ENCODE measurements at places on chromosomes 3 and 15.

DNA sequence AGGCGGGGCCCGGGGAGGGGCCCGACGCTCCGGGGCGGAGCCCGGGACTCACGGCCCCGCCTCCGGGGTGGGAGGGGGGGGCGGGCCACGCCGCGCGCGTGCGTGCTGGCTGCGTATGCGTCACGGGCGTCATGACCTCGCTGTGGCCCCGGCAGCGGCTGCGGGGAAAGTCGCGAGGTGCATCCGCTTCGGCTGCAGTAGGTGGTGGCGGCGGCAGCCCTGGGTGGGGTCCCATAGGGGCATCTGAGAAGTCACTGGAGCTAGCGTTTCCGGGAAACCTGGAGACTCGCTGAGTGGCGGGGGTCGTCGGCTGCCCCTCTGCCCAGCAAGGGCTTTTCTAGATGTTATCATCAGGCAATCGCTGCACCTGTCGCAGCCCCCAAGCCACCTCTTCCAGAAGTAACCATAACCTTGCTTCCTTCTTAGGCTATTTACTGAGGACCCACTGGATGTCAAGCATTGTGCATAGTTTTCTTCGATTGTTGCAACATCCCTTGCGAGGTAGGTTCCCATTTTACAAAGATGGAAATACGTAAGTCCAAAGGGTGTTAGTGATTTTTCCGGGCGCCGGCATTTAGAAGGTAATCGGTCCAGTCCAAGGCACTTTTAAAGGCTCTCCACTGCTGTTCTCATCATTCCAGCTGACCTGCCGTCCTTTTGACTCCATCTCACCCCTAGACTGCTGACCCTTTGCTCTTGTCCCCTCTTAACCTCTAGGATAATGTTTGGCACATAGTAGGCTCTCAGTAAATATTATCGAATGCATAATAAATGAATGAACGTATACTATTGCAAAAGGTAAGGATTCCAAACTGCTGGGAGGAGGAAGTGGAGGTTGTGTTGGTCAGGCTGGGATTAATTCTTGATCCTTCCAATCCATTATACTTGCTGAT lies at the start of gene GDPGP1:
TSS of gene GDPGP1 (plus strand) at position 114 of the 893 bp plus-strand sequence. CDS start 6,700 bp downstream, outside the sequence.
- DNase-seq: no peak

- no peak for DNase-seq
Measured at GRCh38 chr3:69420781-69421520, 35.1 kb upstream of the FRMD4B start.

- no peak for DNase-seq
Measured at GRCh38 chr3:183591881-183592521, 36.5 kb upstream of the KLHL6 start.

GRCh38 chr3:95705786-95706418 lies 1108.5 kb upstream of the EPHA6 start:
- DNase-seq: no peak
